NCI-H524 (cell line): ENCODE measurements at places on chromosomes 2 and 18.

GRCh38 chr2:48532174-48532573 is 2.2 kb downstream of the STON1 start:
- DNase-seq = no peak

DNA sequence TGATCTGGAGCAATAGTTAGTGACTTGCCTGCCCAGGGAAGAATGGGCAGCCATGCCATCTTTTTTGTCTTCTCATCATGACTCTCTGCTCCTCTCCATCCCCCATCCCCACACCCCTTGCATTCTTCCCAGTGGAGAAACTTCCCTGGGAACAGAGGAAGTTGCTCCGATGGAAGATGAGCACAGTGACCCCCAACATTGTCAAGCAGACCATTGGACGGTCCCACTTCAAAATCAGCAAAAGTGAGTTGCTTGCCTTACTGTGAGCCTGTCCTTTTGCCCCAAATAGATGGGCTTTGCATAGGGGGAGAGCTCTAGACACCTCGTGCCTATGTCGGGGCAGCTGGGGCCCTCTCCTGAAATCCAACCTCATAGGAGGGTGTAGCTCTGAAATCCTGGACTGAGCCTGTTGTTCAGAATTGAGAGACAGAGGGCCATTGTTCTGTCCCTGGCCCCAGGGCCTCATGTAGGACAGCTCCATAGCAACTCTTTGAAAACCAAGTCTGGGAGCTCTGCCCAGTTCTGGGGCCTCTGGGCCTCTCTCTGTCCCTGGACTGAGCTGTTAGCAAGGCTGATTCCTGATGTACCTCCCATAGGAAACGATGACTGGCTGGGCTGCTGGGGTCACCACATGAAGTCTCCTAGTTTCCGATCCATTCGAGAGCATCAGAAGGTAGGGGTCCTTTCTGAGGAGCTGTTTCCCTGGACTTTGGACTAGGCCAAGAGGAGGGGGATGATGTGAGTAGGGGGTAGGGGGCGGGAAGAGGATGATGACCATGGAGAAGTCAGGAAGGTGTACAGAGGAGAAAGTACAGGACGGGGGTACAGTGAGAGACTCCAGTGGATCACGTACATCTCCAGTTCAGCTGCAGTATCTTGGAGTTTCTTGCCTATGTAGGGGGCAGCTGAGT is 35.2 kb downstream of the TTLL4 start:
- no peak for DNase-seq

GRCh38 chr2:121197369-121198091 is 87.5 kb downstream of the TFCP2L1 start:
- DNase-seq = no peak

DNA sequence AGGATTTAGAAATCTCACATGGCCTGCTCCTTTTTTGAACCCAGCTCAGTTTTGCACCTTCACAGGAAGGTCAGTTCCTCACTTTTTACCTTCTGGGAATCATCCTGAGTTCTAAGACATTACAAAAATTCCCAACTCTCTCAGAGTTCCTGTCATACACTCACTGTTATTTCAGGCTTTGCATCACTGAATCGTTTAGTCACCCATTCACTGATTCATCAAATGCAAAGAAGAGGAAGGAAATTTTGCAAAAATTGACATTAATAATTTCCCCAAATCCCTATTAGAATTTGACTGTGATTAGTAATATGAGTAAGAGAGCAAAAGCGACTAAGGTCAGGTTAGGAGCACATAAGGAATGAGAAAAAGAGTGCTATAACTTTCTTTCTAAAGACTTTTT is 197.5 kb downstream of the PDE1A start:
- DNase-seq = no peak

DNA sequence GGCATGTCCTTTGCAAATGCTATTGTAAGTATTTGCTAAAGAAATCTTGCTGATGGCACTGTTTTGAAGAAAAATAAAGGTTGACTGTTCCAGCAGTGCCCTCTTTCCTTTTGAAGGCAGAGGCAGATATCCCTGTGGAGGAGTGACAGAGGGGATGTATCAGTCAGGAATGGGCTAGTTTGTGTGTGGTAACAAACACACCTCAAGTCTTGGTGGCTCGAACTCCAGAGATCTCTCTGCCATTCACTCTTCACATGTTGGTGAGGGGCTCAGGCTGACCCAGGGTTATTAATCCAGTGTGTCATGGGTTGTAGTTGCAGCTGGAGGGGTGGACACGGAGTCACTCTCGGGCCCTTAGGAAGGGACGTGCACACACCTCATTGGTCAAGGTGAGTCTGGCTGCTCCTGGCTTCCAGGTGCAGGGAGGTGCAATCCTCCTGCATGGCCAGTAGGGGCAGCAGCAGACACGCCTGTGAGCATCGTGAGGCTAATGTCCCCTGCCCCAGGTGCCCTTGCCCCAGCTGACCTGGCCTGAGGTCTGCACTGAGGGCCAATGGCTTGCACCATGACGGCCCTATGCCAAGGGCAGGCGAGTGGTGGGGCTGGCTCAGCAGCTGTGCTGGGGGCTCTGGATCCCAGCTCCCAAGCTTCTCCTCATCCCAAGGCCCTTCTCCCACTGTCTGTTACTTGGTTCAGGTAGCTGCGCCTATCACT is 146.5 kb downstream of the ASB1 start:
- no peak for DNase-seq

- DNase-seq = peak; percentile 19
These were observed 22.1 kb upstream of the CNGA3 start for GRCh38 chr2:98324181-98324580.

GRCh38 chr2:85537600-85538506 is 1.1 kb upstream of the MAT2A start:
- DNase-seq = peak; percentile 43

- DNase-seq = no peak
These were observed 178.7 kb downstream of the NCKAP5 start for GRCh38 chr2:133389569-133389968.

GRCh38 chr2:8481463-8482009 is 200.3 kb upstream of the ID2 start:
- no peak for DNase-seq

DNA sequence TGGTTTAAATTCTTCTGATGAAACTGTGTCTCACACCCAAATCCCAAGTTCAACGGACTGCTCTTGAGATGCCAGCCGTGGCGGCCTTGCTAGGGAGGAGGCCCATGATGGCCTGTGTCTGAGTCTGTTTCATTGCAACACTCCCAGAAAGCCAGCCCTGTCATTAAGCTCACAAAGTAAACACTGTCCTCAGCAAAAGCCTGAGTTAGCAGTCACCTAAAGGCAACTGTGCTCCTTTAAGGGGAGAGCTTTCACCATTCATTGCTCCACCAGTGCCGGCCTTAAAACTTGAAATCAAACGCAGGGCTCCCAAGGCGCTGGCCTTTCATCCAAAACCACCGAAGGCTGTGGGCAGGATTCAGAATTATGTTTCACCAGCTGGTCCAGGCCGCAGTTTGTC is 42.5 kb upstream of the PPP1CB start:
- no peak for DNase-seq

DNA sequence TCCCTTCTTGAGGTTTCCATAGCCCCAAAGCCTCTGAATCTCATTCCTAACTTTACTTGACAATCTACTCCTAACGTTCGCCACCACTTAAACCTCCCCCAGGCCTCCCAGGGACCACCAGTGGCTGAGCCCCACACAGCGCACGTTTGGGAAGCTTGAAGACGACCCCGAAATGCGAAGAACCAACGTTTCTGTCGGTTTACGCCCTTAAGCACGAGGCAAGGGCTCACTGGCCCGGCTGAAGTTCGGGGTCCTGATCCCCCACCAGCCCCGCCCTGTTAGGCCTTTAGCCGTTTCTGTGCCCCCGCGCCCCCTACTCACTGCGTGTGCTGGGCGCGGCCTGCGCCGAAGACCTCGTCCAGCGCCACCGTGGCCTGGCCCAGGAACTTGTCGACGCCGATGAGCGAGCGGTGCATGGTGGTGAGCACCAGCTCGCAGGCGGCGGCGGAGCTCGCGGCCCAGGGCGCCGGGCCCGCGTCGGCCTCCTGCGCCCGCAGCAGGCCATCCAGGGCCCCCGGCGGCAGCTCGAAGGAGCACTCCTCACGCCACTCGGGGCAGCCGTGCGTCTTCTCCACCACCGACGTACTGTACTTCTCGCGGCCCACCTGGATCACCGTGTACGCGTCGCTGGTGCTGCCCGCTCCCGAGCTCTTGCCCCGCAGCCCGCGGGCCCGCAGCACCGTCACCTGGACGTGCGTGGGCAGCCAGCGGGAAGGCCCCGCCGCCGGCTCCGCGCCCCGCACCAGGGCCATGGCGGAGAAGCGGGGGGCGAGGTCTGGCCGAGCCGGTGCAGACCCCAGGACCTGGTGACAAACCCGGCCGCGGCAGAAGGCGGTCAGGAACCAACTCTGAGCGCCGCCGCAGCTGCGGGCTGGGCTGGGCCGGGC is 479 bp downstream of the RAB11FIP5 start:
- peak; percentile 24 for DNase-seq

DNA sequence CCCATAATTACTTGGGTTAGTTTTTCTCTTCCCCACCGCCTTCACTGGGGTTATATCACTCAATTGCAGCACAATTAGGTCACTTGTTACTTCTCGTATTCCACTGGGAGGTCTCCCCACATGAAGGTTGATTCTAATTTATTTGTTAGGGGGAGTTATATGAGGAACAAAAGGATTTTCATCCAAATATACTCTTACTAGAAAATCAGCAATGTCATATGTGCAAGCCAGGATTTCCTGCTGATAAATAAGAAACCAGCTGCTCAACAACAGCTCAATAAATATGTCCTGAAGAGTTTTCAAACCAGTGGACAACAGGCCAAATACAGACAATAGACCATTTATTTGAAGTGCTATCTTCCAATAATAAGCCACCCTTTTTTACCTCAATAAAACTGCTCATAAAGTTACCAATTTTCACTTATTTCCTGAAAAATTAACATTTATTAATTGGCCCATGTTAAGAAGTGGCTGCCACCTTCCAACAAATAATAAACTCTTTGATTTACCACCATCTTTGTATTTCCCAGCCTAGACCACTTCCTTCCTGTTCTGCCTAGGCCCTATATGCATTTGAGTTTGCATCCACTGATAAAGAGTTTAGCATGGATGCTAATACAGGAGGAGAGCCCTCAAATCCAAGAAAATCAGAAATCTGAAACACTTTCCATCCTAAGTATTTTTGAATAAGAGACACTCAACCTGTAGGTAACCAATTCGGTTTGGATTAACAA is 184.4 kb upstream of the SLC39A10 start:
- no peak for DNase-seq

DNA sequence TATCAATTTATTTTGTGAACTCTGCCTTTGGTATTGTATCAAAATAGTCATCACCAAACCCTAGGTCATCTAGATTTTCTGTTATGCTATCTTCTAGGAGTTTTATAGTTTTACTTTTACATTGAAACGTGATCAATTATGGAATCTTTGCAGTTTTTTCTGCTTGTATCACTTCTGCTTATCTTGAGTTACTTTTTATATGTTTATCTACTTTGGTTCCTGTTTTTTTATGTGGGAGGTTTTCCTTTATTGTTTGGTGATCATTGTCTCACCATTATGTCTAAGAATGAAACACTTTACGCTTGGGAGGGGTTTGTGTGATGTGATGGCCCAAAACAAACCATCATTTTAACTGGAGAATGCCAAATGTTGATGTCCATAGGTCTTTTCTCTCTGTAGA is 261.2 kb downstream of the SPAG16 start:
- DNase-seq = no peak

- DNase-seq = no peak
These were observed 3.4 kb downstream of the REL start for GRCh38 chr2:60884800-60885199.

- no peak for DNase-seq
These were observed 89.6 kb upstream of the KCTD1 start for GRCh38 chr18:26637983-26638382.

DNA sequence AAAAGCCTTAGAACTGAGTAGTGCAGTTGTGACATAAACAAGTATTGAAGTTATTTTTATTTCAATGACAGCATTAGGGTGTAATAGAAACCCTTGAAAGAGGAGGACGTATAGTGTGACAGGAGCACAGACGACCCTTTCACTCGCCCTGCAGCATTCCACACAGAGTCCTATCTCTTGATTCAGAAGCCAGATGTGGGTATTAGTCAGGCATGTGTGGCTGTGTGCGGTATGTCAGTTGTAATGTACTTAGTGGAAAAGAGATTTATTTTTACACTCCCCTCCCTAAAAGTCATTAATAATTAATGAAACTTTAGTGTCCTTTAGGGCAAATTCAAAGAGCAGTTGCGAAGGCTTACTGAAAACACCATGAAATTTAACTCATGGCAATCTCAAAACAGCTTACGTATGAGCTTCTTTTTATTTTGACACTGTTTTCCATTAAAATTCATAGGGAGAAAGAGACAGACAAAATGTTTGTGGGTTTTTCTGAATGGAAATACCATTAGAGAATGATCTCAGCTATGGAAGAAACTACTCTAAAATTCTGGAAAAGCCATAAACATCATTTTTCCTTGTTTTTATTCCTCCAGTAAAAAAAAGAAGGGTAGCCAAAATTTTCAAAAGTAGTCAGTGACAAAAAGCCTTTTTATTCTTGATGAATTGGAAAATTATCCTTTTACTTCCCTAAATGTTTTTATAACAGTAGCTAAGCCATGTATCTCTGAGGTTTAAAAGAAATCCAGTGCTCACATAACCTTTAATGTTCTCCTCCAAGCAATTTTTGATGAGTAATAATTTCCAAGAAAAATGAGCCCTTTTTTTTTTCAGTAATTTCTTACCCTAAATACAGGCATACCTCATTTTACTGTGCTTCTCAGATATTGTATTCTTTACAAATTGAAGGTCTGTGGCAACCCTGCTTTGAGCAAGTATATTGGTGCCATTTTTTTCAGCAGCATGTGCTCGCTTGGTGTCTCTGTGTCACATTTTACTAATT is 84.0 kb upstream of the DSEL start:
- peak; percentile 75 for DNase-seq

DNA sequence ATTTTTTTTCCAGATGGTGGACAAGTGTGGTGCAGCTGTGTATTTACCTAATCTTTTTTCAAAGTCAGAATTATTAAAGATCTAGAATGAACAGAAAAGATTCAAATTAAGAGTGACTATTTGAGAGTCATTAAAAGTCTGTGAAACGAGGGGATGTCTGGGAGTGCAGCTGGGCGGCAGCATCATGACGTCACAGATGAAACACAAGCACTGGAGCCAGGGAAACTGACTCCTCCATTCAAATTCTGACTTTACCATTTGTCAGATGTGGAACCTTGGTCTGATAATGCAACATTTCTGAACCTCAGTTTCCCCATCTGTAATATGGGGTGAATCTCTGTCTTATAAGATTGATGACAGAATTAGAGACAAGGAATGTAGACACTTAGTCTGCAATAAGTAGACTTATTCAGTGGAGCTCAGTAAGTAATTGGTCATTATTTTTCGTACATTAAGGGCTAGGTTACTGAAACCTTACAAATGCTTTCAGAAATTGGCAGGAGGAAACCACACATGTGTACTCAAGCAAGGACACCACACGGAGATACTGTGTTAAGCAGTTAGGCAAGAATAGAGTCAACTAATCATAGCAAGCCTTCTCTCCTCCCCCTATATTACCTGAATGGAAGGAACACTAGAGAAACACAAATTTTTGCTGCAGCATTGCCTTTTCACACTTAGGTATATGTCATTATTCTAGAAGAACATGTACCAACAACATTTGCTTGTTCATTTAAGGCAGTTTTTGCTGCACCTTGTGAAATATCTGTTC is 27.8 kb upstream of the CXXC1 start:
- DNase-seq = no peak
